ENCODE measurements at places on chromosomes 12 and 14.

GRCh38 chr14:61347826-61348443, 26.6 kb downstream of the PRKCH start:
- no peak for DNase-seq

DNA sequence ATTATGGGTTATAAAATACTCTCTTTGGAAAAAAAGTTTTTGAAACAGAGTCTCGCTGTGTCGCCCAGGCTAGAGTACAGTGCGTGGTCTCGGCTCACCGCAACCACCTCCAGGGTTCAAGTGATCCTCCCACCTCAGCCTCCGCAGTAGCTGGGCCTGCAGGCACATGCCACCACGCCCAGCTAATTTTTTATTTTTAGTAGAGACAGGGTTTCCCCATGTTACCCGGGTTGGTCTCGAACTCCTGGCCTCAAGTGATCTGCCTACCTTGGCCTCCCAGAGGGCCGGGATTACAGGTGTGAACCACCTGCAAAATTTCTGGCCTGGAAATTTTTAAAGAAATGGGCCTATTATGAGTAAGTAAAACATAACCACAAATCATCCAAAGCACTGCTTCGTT, 3.8 kb downstream of the USP15 start:
- no peak for DNase-seq

DNA sequence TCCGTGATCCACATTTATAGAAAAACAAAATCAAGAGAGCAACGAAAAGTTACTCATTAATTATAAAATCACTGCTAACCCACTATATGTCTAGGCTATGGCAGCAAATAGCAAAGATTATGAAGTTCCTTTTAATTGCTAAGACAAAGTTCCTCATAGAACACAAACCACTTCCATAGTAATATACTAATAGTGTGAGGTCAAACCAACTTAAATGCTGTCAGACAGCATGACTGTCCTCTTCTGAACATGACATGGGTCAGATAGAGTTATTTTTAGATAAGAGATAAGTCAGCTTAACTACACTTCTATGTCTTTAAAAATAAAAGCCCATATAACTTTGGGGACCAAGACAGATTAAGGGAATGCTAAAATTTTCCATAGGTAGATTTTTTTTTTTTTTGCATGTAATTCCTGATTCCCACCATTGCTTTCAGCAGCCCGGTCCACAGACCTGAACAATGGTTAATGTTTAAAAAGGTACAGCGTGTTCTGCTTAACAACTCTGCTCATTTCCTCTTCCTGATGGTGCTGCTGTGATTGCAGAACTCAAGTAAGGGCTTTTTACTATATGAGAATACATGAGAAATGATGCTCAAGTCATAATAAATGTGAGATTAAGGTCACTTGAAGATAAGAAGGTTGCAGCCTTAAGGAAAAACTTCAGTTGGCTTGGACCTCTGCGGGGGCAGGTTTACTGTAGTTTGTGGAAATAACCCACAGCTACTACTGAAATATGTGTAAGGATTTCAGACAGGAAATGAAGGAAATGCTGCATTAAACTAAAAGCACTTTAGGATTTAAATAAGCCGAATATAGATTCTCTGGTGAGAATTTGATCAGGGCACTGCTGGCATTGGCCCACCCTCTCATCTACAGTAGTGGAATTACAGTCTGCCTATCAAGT, 37.7 kb upstream of the DUSP6 start:
- no peak for DNase-seq

GRCh38 chr14:87217023-87217422, 776.0 kb downstream of the GALC start:
- DNase-seq, result no peak

DNA sequence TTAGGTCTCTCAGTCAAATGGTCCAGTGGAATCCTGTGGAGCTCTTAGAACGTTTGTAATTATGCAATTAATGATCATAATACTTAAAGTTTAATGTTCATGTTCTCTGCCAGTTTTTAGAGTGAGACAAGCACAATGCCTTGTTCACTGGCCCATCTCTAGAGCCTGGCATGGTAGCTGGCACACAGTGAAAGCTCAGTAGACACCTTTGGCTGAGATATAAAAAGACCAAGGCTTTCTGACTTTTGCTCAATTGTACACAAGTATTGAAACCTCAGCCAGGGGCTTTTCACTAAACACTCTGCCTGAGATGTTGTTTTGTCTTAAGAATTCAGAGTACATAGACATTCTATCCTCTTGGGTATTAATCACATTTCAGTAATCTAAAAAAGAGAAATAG, 241.8 kb upstream of the ATP2B1 start:
- no peak for DNase-seq

- no peak for DNase-seq
Observed at GRCh38 chr14:96083667-96084320, 44.6 kb downstream of the C14orf132 start.

DNA sequence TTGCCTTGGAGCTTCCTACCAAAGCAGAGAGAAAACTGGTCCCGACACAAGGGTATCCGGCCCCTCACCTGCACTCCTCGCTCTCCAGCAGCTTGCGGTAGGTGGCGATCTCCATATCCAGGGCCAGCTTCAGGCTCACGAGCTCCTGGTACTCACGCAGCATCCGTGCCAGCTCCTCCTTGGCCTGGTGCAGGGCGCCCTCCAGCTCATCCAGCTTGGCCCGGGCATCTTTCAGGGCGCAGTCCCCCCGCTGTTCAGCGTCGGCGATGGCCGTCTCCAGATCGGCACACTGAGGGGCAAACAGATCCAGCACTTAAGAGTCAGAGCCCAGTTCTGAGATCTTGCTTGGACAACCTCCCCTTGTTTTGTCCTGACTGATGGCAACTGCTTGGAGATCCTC, 13.7 kb downstream of the KRT72 start:
- DNase-seq, result no peak

GRCh38 chr14:60349663-60350365, 100.8 kb downstream of the PPM1A start:
- no peak for DNase-seq

DNA sequence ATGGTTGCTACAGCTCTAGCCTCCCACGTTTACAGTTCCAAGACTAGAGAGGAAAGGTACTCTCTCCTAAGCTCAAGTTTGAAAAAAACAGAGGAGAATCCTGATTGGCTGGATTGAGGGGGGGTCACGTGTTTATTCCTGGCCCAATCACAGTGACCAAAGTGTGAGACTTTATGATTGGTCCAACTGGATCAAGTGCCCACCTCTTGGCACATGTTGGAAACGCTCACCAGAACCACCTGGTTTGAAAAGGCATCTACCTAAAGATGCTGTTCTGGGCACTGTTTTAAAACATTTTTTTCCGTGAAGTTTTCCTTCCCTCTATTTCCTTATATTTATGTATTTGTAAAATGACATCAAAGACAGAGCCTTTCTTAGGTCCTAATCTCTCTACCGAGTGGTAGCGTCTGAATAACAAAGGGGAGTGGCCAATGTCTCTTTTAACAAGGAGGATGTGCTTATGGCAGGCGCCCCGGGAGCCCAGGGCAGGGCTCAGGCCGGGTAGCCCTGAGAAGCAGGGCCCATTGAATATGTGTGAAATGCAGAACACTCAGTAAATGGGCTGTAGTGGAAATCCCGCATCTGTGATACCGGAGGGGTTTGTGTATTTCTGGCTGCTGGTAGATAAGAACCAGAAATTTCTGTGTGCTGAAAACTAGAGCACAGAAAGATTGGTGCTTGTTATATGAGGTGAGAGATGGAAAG, 146.2 kb downstream of the ATP23 start:
- no peak for DNase-seq

DNA sequence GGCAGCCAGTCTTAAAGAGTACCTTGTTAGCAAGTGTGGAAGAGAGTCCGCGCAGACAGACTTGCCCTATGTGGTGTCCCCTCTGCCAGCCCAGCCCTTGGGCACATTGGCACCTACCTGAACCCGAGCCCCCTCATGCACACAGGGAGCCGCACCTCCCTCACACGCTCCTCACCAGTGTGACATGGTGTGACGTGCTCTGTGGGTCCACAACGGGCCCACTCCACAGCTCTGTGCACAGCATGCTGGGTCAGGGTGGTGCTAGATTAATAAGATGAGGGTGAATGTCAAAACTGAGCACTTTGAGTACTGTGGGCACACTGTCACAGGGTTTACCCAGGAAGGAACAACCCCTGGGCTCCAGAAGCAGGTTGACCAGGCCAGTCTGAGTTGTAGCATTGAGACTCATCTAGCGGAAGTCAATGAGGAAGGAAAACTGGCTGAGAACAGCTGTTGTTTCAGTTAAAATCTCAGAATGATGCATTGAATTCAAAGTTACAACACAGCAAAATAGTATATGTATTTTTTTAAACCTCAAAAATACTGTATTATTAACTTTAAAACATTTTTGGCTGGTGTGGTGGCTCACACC, 53.4 kb upstream of the AMN start:
- DNase-seq, result no peak

- no peak for DNase-seq
Observed at GRCh38 chr12:76804435-76804976, 40.6 kb downstream of the ZDHHC17 start.

DNA sequence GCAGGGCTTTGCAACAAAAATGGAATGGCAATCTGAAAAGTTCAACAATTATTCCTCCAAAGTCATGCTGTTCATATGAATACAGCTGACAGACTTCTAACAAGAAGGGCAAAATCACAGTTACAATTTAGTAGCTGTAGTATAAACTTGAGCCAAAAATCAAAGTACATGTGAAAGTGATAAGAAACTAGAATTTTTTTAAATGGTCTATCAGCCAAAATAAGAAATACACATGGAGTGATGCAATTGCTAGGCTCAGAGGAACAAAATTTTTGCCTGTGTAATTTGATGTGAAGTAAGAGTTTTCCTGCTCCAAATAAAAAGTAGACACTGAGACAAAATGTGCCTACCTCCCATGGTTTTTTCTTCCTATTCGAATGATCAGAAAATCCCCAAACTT, 167.7 kb upstream of the CDKN3 start:
- no peak for DNase-seq

GRCh38 chr14:67882986-67883555, 63.5 kb downstream of the RAD51B start:
- DNase-seq, result no peak
